ENCODE measurements at places on chromosomes 12 and 14. TPM values are rescaled to one million over a fixed set of nuclear protein-coding genes. Genes with fewer than 3 reads are reported as not detected.

Gene PAWR
- 152 TPM for polyA plus RNA-seq

- DNase-seq, result no peak
Observed at GRCh38 chr14:77950371-77951063, 150.6 kb downstream of the ADCK1 start.

DNA sequence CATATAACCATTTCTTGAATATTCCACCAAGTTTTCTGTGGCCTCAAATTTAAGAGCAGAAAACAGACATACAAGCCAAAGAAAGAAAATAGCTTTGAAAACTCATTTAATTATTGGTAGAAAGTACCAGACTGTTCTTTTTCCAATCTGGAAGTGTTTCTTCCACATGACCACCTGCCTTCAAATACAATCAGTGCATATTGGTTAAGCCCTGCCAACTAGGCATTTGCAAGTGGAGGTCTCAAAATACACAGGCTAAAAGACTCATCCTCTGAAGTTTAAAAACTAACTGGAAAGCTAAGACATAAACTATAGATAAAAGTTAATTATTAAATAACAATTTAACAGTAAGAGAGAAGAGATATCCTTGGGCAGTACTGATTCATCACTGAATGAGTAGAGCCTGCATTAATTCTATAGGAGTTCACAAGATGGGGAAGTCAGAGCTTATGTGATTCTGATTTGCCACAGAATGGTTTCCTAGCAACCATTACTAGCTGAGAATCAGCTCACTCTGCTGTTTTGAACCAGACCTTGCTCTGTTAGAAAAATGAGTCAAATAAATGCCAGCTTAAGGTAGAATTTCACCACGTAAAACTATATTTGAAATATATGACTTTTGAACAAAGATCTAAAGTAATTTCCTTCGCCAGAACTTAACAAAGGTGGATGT, 433.8 kb downstream of the FUT8 start:
- DNase-seq, result no peak

Gene GPR137C
- 8.2 TPM for polyA plus RNA-seq

- DNase-seq, result no peak
Observed at GRCh38 chr14:80606347-80606772, 335.2 kb downstream of the CEP128 start.

Gene AMN
- polyA plus RNA-seq, result 52.1 TPM

Gene CEBPE
- polyA plus RNA-seq, result 0.15 TPM

DNA sequence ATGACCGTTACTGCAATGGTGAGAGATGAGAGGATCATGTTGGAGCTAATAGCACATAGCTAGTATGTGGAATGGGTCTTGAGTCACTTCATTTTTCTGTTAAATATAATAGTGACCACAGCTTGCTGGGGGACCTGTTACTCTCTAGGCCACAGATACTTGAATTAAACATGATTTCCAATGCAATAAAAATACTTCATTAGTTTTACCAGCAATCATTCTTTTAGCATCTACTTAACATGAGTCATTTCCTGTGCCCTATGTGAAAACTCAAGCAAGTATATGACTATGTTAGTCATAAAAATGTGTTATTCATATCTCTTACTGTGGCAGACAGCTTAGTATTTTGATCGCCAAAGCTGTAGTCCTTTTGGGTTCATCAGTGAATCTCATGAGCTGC, 798.8 kb downstream of the SLC16A7 start:
- DNase-seq, result no peak

DNA sequence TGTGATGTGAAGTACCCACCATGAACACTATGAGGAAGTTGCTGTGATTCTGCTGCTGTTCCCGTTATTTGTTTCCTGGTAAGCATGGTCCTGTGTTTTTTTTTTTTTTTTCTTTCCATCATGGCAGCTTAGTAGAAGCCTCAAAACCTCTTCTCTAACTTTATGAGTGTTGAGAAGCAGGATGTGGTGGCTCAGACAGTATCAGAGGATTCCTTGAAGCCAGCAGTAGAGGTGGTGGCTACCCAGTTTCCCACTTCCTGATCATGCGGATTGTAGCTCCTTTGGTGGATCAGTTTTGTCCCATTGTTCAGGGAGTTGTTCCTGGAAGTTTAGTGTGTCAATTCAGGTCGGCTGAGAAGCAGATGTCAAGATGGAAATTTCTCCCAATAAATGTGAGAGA, 175.8 kb downstream of the ATP23 start:
- DNase-seq, result no peak
